ENCODE measurements at places on chromosomes 11 and 22. TPM values are rescaled to one million over a fixed set of nuclear protein-coding genes. Genes with fewer than 3 reads are reported as not detected.

The LRRC32 gene
- total RNA-seq, result 126 TPM

The KRTAP5-8 gene
- total RNA-seq, result not detected

The PNPLA5 gene
- total RNA-seq, result not detected

The INS gene
- total RNA-seq, result not detected

The ANGPTL5 gene
- 0.92 TPM for total RNA-seq

The ABTB2 gene
- 3.1 TPM for total RNA-seq

The CLMP gene
- total RNA-seq, result 146 TPM

The SHISAL1 gene
- 5.7 TPM for total RNA-seq

The TRIM29 gene
- total RNA-seq, result not detected

The OR51F2 gene
- not detected for total RNA-seq

The SGSM1 gene
- 2.6 TPM for total RNA-seq

The COA4 gene
- 45.9 TPM for total RNA-seq

The MRGPRX3 gene
- not detected for total RNA-seq

The TP53AIP1 gene
- not detected for total RNA-seq

The THRSP gene
- not detected for total RNA-seq

The C11orf65 gene
- 0.62 TPM for total RNA-seq

The FAR1 gene
- 56.3 TPM for total RNA-seq

The LARGE1 gene
- 11.8 TPM for total RNA-seq

The CNTN5 gene
- total RNA-seq, result 1.5 TPM

The MUC6 gene
- not detected for total RNA-seq

The MMP8 gene
- not detected for total RNA-seq

The KDM4F gene
- total RNA-seq, result not detected

The ATXN10 gene
- 154 TPM for total RNA-seq

The SOX10 gene
- total RNA-seq, result not detected

The RBMXL2 gene
- not detected for total RNA-seq

The OR10S1 gene
- total RNA-seq, result not detected

The SMTN gene
- 122 TPM for total RNA-seq

The CYP2D6 gene
- 0.26 TPM for total RNA-seq

The TIMP3 gene
- total RNA-seq, result 23.5 TPM

The CST6 gene
- 7.6 TPM for total RNA-seq
